ENCODE measurements at places on chromosomes 3 and 15. TPM values are rescaled to one million over a fixed set of nuclear protein-coding genes. Genes with fewer than 3 reads are reported as not detected.

DNA sequence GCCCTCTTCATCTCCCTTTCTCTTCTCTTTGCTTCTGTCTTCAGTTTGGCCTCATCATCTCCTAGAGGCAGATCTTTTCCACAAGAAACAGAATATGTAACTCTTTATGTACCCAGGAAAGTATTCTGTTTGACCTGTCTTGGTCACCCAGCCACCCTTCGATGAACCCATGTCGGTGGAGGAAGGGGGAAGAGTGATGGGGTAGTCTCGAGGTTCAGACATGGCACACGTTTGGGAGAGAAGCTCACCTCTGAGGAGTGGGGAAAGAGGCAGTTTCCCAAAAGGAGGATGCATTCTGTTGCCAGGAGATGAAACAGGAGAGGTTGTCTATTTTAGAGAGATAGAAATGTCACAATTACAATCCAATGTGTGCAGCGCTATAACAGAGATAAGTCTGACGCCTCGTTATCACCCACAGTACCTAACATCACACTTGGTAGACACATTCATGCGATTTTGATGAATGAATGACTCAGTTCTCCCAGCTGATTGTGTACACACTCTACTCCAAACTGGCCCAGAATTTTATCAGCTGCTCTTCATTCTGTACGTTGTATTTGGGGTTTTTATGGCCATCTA lies 722 bp upstream of the CCDC50 start:
- H3K4me3 ChIP-seq = peak overlapping the region; percentile 96
- no peaks in the 10 kb centered on the region for H3K36me3 ChIP-seq
- peaks cover 36% of the 10 kb centered on the region for H3K4me1 ChIP-seq
- peak overlapping the region; percentile 94 for H3K27ac ChIP-seq

DNA sequence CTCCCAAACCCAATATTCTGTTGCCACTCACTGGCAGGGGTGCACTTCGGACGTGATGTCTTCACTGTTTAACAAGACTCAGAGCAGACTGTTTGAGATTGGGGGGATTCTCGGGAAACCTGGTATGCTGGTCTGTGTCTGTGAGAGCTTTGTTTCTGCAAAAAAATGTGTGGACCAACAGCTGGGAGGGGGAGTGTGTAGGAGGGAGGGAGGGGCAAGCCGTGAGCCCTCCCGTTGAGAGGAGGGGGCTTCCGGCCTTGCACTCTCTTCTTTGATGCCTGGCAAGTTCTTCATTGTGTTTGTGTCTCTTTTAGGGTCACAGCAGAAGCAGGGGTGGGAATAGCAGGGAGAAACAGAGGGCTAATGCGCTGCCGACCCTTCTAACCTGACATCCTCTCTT lies 74.9 kb upstream of the NDN start:
- H3K4me1 ChIP-seq = no peaks in the 10 kb centered on the region
- no peak overlapping the region for H3K27ac ChIP-seq
- no peak overlapping the region for H3K4me3 ChIP-seq
- DNase-seq = no peak

DNA sequence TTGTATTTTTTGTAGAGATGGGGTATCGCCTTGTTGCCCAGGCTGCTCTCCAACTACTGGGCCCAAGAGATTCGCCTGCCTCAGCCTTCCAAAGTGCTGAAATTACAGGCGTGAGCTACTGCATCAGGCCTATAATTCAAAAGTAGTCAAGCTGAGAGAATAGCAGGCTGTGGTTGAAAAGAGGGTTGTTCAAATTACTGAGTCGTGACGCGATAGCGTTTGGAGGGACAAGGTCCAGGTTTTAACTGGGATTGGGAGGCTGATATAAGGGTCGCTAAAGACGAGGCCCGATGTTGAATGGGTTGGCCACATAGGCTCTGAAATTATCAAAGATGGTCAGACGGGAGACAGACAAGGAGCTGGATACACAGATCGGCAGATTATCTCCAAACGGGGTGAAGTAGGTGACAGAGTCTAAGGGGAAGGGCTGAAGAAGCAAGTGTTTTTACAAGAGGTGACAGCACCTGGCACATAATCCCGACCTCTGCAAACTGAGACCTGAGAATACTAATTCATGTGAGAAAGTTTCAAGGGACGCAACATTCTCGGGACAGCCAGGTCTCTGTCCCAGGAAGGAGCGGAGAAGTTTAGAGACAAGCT lies 759 bp upstream of the ARID3B start:
- DNase-seq = no peak
- peak overlapping the region; percentile 87 for H3K4me3 ChIP-seq
- H3K27ac ChIP-seq = peak overlapping the region; percentile 67
- H3K36me3 ChIP-seq = no peaks in the 10 kb centered on the region

- DNase-seq = no peak
- H3K27me3 ChIP-seq = no peaks in the 10 kb centered on the region
Observed at GRCh38 chr3:169534439-169534838, 129.1 kb downstream of the MECOM start.

DNA sequence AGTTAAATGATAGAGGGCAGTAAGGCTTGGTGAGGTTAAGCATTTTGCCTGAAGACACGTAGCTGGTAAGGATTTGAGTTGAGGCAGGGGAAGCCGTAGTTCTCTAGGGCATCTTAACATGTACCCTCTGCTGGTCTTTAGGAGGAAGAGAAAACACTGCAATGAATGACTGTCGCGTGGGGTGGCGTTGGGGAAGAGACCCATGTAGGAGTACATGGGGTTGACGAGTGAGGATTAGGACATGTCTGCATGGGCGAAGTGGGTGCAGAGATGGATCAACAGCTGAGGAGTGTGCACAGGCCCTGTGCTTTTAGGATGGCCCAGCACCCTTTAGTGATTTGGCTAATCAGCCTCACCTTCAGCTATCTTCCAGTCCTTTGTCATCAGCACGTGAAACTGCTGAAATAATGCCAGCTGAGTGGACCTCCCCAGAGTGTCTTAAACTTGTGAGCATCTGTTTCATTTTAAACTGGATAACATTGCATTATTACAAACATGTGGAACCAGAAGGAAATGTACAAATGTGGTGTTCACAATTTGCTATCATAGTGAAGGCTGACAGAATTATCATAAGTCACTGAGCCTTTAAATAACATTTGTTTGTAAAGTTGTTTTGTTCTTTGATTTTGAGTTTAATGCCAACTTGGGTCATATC lies 15.3 kb downstream of the P2RY14 start:
- H3K4me1 ChIP-seq = no peaks in the 10 kb centered on the region
- no peaks in the 10 kb centered on the region for H3K27me3 ChIP-seq

DNA sequence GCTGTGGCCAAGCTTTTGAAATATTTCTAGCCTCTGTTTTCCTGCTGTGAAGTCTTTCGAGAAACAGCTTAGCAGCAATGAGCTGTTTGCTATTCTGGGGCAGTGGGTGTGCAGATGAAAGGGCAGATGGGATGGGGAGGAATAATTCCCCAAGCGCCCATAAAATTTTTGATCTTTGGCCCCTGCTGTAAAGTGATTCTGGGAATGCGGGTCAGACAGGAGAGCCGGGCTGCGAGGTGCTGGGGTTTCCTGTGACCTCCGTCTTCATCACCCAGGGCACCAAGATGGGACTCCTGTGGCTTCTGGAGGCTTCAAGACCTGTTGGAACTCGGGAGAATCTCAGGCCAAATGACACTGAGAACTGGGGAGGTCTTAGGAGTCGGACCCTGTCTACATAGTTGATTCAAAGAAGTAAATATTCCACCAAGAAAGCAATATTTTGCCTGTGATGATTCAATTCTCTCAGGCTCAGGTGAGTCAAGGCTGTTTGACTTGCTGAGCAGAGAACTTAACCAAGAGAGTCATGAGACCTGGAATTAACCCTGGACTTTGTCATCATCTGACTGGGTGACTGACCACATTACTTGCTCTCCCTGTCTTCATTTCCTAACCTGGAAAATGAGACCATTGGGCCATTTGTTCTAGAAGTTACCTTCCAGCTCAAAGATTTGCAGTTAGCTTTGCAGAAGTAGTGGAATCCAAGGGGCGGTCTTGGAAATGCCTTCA lies 86.4 kb downstream of the POLR2M start:
- no peaks in the 10 kb centered on the region for H3K27me3 ChIP-seq
- H3K27ac ChIP-seq = no peak overlapping the region
- no peak overlapping the region for H3K4me3 ChIP-seq
- H3K36me3 ChIP-seq = no peaks in the 10 kb centered on the region
- H3K4me1 ChIP-seq = peaks cover 13% of the 10 kb centered on the region

DNA sequence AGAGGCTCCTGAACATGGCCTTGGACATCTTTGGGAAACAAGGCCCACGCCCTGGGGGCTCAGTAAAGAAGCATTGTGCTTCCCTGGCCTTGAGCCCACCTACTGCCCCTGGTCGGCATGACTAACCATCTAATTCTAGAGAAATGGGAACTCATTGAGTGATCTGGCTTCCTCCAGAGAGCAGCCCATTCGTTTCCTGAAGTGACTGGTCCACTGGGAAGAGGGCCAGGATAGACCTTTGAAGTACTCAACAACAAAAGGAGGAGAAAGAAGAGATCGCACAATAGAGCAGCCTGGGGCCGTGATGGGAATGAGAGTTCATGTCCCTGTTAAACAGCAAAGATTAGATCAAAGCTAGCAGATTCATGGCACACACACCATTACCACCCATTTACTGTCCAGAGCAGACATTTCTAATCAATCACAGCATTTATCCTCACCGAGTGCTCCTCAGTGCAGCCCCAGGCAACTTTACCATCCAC lies 514.4 kb upstream of the PROK2 start:
- H3K27ac ChIP-seq = no peak overlapping the region
- H3K36me3 ChIP-seq = no peaks in the 10 kb centered on the region
- peaks cover 23% of the 10 kb centered on the region for H3K4me1 ChIP-seq
- peaks cover 75% of the 10 kb centered on the region for H3K27me3 ChIP-seq
- DNase-seq = peak; percentile 96

- peaks cover 2% of the 10 kb centered on the region for H3K27me3 ChIP-seq
- H3K27ac ChIP-seq = peak overlapping the region; percentile 42
- peaks cover 8% of the 10 kb centered on the region for H3K36me3 ChIP-seq
- H3K4me1 ChIP-seq = peaks cover 23% of the 10 kb centered on the region
- peak; percentile 51 for DNase-seq
- peak overlapping the region; percentile 35 for H3K4me3 ChIP-seq
Observed at GRCh38 chr15:82047453-82048400, 1.9 kb upstream of the MEX3B start.

GRCh38 chr15:85717212-85717611 lies 77.5 kb downstream of the KLHL25 start:
- H3K27ac ChIP-seq = no peak overlapping the region
- no peaks in the 10 kb centered on the region for H3K27me3 ChIP-seq
- H3K36me3 ChIP-seq = peaks cover 18% of the 10 kb centered on the region
- no peaks in the 10 kb centered on the region for H3K4me1 ChIP-seq
- H3K4me3 ChIP-seq = no peak overlapping the region
- no peak for DNase-seq

- peaks cover 3% of the 10 kb centered on the region for H3K4me1 ChIP-seq
- no peaks in the 10 kb centered on the region for H3K36me3 ChIP-seq
- DNase-seq = no peak
- no peak overlapping the region for H3K27ac ChIP-seq
- peaks cover 5% of the 10 kb centered on the region for H3K27me3 ChIP-seq
- no peak overlapping the region for H3K4me3 ChIP-seq
Observed at GRCh38 chr15:78306176-78306774, 6.9 kb upstream of the SKIC8 start.

GRCh38 chr3:45055411-45056143 lies 29.5 kb downstream of the CLEC3B start:
- no peak overlapping the region for H3K27ac ChIP-seq
- DNase-seq = no peak
- no peaks in the 10 kb centered on the region for H3K36me3 ChIP-seq
- no peaks in the 10 kb centered on the region for H3K27me3 ChIP-seq
- H3K4me3 ChIP-seq = no peak overlapping the region

- no peaks in the 10 kb centered on the region for H3K36me3 ChIP-seq
- H3K27me3 ChIP-seq = no peaks in the 10 kb centered on the region
- peak; percentile 76 for DNase-seq
- peaks cover 46% of the 10 kb centered on the region for H3K4me1 ChIP-seq
- peak overlapping the region; percentile 50 for H3K27ac ChIP-seq
Observed at GRCh38 chr3:112629425-112629824, 11.5 kb downstream of the CCDC80 start.

DNA sequence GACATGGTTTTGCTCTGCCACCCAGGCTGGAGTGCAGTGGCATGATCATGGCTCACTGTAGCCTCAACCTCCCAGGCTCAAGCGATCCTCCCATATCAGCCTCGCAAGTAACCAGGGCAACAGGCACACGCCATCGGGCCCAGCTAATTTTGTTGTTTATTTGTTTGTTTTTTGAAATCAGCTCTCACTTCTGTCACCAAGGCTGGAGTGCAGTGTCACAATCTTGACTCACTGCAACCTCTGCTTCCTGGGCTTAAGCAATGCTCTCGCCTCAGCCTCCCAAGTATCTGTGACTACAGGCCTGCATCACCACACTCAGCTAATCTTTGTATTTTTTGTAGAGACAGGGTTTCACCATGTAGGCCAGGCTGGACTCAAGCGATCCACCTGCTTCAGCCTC lies 26.3 kb upstream of the PLCH1 start:
- no peak overlapping the region for H3K4me3 ChIP-seq
- H3K27me3 ChIP-seq = no peaks in the 10 kb centered on the region
- no peak overlapping the region for H3K27ac ChIP-seq
- no peaks in the 10 kb centered on the region for H3K36me3 ChIP-seq
- no peaks in the 10 kb centered on the region for H3K4me1 ChIP-seq

GRCh38 chr15:45203182-45203581 lies 15.4 kb upstream of the SHF start:
- peak; percentile 32 for DNase-seq
- H3K27me3 ChIP-seq = peaks cover 9% of the 10 kb centered on the region
- peaks cover 8% of the 10 kb centered on the region for H3K4me1 ChIP-seq
- no peaks in the 10 kb centered on the region for H3K36me3 ChIP-seq

The COPS2 gene
- 79.3 TPM for total RNA-seq

The PLA2G4D gene
- not detected for total RNA-seq

The GABRR3 gene
- total RNA-seq = not detected

The AVEN gene
- 20.5 TPM for total RNA-seq

The MYH15 gene
- total RNA-seq = 0.14 TPM

The MYRIP gene
- 11.9 TPM for total RNA-seq

The NEK4 gene
- 24.0 TPM for total RNA-seq

The SEMA6D gene
- total RNA-seq = 22.5 TPM

The GRAMD1C gene
- 17.0 TPM for total RNA-seq

The KIF15 gene
- total RNA-seq = 21.6 TPM

The FAM107A gene
- total RNA-seq = 10.7 TPM

The GP9 gene
- total RNA-seq = not detected
